Hepatocyte (in vitro differentiated cells): ENCODE measurements at places on chromosomes 3 and 15. TPM values are rescaled to one million over a fixed set of nuclear protein-coding genes. Genes with fewer than 3 reads are reported as not detected.

- no peak for DNase-seq
These were observed 152.3 kb downstream of the LRRC28 start for GRCh38 chr15:99403597-99403996.

- DNase-seq: no peak
These were observed 12.5 kb downstream of the LPP start for GRCh38 chr3:188166441-188166840.

- DNase-seq: no peak
These were observed 12.1 kb downstream of the FEZF2 start for GRCh38 chr3:62361261-62361660.

DNA sequence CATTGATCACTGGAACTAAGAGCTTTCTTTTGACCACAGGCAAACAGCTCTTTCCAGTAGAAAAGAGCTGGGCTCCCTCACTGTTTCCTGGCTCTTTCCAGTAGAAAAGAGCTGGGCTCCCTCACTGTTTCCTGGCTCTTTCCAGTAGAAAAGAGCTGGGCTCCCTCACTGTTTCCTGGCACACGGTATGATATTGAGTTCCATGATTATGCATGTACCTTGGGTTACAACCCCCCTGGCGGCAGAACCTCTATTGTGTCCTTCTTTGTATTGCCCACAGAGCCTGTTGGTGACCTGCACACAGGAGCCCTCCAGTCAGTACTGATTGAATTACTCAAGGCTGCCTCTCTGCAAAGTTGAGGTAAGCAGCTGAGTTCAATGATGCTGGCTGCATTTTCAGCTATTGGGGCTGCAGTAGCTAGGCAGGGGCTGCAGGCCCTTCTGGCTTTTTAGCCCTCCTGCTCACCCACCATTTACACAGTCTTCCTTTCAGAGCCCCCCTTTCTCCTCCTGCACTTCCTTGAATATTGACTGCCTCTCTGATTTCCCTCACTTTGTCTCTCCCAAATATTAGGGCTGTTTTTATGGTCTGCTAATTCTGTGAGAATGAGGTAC, 10.2 kb downstream of the ACKR2 start:
- DNase-seq: peak; percentile 39

DNA sequence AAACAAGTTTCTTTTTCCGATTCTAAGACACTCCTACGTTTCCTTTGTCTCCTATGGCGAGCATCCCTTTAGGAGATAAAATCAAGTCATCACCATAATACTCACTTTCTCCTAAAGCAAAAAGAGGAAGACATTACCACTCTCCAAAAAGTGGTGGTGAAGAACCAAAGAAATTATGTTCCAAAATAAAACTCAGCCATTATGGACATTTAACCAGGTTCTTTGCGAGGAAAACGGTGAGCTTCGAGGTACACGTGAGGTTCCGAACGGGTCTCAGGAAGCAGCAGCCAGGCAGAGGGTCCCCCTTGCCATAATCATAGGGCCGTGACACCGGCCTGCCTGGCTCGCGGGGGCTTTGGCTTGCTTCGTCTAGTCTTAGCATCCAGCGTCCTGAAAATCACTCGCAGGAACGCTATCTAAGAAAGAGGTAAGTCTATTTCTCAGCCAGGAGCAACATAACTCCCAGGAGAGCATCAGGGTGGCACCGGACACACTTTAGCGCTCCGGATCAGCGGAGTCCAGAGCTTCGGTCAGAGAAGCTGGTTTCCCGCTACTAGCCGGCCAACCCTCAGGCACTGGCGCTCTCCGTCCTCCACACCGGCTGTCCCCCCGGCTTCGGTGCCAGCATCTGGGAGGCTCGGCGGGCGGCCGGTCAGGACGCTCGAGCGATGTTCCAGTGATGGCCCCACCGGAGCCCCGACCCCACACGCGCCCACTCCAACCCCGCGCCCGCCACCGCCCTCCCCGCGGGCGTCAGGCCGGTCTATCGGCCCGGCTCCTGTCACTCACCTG, 581 bp downstream of the IP6K1 start:
- DNase-seq: peak; percentile 52

GRCh38 chr3:152222327-152222726, 46.4 kb upstream of the MBNL1 start:
- no peak for DNase-seq

- DNase-seq: no peak
These were observed 16.9 kb downstream of the RFTN1 start for GRCh38 chr3:16496408-16497222.

DNA sequence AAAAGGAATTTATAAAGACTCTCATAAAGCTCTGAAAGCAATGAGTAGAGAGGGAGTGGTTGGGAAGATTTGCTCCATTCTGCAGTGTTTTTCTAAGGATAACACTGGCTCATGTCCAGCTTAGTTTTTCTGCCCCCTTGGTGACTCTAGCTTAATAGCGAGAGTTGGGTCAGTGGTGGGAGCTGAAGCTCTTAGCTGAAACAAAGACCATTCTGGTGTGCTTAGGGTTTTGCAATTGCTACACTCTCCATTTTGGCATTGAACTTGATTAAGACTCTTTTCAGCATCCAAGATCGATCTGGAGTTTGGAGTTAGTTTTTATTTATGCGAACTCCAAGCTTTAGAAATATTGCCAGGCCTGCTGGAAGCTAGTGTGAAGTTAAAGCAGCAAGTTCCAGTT, 98.0 kb downstream of the ATG7 start:
- DNase-seq: no peak

DNA sequence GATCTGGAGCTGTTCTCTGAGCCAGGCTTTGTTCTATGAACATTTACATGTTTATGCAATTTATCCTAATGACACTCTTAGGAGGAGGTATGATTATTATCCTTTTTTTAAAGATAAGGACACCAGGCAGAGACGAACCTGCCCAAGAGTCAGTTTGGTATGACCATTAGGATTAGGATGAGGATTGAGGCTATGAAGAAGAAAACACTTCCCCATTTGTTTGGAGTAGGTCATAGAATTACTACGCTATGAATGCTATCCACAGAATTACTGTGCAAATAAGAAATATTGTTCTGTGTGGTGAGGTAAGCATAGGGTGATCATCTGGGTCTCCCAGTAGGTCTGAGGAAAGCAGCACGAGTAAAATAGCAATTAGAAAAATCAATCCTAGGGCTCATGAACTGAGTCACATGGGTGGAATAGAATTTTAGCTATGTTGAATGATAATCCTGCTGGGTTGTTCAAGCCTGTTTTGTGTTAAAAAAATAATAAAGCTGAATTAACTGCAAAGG, 23.9 kb downstream of the EIF4E3 start:
- DNase-seq: no peak

DNA sequence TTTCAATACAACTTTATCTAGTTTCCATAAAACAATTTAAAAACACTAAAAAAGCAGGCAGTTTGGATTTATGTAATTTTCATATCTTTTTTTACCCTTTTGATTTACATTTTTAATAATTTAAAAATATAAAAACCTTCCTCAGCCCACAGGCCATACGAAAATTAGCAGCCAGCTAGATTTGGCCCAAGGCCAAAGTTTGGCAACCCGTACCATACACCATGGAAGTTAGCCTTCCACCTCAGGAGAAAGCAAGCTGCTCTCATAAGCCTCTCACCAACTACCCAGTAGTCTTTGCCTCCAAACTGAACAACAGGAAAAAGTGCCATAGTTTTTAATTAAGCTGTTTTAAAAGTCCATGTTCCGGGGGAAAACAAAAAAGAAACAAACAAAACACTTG, 107.3 kb upstream of the TRIM42 start:
- no peak for DNase-seq

GRCh38 chr3:177199206-177199760, 2.0 kb upstream of the TBL1XR1 start:
- no peak for DNase-seq

GRCh38 chr3:10548992-10549391, 43.6 kb upstream of the ATP2B2 start:
- DNase-seq: no peak

- DNase-seq: peak; percentile 59
These were observed 27.5 kb downstream of the GRAMD2A start for GRCh38 chr15:72169921-72170611.

GRCh38 chr3:190345878-190346277, 23.6 kb upstream of the CLDN1 start:
- DNase-seq: no peak

GRCh38 chr3:8635631-8636030, 9.0 kb downstream of the SSUH2 start:
- no peak for DNase-seq

Gene ZNF385D
- total RNA-seq: 2.9 and 4.9 TPM in 2 replicates

Gene PAQR5
- 2.1 and 2.6 TPM in 2 replicates for total RNA-seq

Gene OIP5
- 1.8 and 11.8 TPM in 2 replicates for total RNA-seq

Gene SENP7
- 32.4 and 40.9 TPM in 2 replicates for total RNA-seq

Gene SCN11A
- 3.7 and 3.9 TPM in 2 replicates for total RNA-seq
